ENCODE measurements at places on chromosomes 6 and 20.

GRCh38 chr20:46057856-46058598 is 29.0 kb downstream of the SLC12A5 start:
- DNase-seq = peak; percentile 65

DNA sequence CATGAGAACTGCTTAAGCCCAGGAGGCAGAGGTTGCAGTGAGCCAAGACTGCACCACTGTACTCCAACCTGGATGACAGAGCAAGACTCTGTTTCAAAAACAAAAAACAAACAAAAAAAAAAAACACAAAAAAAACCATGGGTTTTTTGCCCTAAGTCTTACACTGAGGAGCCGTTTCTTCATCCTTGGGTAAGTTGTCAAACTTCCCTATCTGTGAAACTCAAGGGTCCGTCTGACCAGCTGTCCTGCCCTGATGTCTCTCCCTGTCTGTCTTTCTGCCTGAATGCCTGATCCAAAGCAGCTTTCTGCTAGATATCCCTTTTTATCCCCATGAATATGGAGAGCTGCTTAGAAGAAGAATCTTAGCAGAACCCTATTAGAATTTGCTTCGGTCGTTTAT is 41.3 kb upstream of the CLDN20 start:
- no peak for DNase-seq

GRCh38 chr6:51147756-51148155 is 329.1 kb downstream of the TFAP2B start:
- no peak for DNase-seq

DNA sequence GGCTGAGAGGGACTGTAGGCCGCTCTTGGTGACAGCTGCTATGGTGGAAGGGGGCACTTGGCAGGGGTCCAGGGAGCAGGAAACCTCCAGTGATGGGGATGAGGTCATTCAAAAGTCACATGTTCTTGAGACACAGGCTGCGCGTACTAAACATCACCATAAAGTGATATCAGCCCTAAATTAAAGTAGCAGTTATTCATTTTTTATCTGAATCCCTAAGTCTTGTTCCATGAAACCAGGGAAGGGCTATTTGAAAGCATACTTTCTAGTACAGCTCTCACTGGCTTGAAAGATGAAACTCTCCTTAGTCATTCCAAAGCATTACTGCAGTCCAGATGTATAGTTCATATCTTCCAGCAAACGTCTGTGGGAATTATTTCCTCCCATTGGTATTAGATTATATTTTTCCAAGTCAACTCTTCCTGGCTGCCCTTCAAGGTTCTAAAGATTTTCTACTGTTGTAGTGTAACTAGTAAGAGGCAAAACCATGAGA is 373.1 kb downstream of the CD109 start:
- DNase-seq = no peak

GRCh38 chr20:34347571-34347970 is 15.5 kb upstream of the ITCH start:
- DNase-seq = no peak

- DNase-seq = no peak
Measured at GRCh38 chr6:315921-316752, 23.9 kb downstream of the DUSP22 start.

- DNase-seq = no peak
Measured at GRCh38 chr20:3296261-3297078, 57.5 kb upstream of the SLC4A11 start.

GRCh38 chr20:44438782-44439181 is 36.9 kb upstream of the TTPAL start:
- no peak for DNase-seq

DNA sequence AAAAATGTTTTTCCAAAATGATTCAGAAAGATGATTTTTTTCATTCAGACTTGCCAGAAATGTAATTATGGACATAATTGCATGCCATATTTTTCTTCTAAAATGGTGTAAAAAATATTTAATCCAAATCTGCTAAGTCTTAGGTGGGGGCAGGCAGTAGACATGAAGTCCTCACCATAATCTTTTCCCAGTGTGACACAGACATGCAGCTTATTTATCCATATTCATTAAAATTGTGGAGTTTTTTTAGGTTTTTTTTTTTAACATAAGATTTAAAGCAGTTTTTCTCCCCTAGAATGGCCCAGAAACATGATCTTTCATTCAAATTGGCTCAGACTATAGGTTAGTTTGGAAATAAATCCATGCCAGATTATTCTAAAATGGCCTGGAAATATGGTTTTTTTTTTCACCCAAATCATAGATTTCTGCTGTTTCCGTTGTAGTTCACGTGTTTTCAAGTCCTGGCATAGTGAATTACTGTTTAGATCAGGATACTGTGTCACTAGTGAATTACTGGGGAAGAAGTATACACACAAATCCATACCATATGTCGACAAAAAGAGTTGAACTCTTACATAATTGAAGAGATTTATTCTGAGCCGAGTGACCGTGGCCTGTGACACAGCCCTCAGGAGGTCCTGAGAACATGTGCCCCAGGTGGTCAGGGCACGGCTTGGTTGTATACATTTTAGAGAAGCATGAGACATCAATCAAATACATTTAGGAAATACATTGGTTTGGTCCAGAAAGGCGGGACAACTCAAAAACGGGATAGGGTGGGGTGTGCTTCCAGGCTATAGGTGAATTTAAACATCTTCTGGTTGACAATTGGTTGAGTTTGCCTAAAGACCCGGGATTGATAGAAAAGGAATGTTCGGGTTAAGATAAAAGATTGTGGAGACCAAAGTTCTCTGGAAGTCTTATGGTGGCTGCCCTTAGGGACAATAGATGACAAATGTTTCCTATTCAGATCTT is 33.9 kb downstream of the ZNF133 start:
- no peak for DNase-seq

DNA sequence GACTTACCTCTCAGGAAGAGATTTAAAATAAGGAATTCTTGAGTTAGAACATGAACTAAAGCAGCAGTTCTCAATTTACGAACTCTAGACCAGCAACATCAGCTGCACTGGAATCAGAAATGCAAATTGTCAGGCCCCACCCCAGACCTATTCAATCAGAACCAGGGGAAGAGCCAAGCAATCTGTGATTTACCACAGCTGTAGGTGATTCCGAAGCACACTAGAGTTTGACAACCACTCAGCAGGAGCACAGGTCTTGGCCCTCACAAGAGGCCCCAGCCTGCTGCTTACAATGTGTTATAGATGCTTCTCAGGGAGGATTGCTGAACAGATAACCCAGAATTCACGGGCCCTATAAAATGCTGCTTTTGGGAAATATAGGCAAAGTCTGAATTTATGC is 279.2 kb downstream of the PTPRK start:
- peak; percentile 16 for DNase-seq

GRCh38 chr6:30572148-30572547 is 906 bp downstream of the ABCF1 start:
- DNase-seq = no peak

DNA sequence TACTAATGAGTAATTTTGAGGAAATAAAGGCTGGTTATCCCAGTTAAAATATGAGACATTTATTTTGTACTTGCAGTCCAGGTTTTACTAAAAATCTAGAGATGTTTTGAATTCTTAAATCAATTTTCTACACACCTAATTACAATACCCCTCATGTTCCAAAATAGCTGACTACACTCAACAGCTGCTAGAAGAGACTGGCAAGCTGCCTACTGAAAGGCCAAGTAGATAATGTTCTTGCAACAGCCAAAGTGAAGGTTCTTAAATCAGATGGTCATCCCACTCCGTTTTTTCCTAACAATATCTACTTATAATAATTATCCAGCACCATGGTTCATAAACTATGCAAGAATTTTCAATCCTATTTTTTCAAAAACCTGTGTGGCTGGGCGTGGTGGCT is 69.0 kb downstream of the DTNBP1 start:
- peak; percentile 78 for DNase-seq

Measured in cardiac muscle cell (in vitro differentiated cells and primary cell).